ENCODE measurements at places on chromosomes 2 and 18. TPM values are rescaled to one million over a fixed set of nuclear protein-coding genes. Genes with fewer than 3 reads are reported as not detected.

DNA sequence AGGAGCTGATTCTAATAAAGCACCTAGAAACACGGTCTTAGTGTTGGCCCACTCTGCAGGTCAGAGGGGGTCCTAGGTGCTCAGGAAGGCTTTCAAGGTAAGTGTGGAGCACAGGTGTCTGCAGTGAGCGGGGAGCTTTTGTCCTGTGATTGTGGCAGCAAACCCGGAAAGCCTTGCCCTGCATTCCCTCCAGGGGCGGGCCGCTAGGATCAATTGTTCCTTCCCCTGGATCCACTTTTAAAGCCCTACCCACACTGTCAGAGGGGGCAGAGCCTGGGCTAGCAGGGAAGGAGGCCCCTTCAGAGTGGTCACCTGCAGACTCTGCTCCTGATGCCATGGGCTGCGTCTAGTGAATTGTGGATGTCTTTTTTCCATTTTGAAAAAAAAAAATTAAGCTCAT lies 176.0 kb downstream of the CTIF start:
- no peak for DNase-seq

- DNase-seq, result peak; percentile 56
These were observed 1.6 kb downstream of the SPRED2 start for GRCh38 chr2:65430603-65431420.

Gene SP9
- not detected for total RNA-seq

Gene STON1
- total RNA-seq, result 6.9 TPM

Gene ITGB6
- 0.99 TPM for total RNA-seq

- no peak for DNase-seq
These were observed 140.9 kb upstream of the MYCN start for GRCh38 chr2:15799432-15799827.

GRCh38 chr2:118065921-118066511 lies 22.3 kb upstream of the INSIG2 start:
- DNase-seq, result no peak

GRCh38 chr2:7060631-7061449 lies 143.6 kb downstream of the RNF144A start:
- DNase-seq, result no peak

- no peak for DNase-seq
These were observed 102.5 kb upstream of the ST8SIA3 start for GRCh38 chr18:57249883-57250282.

DNA sequence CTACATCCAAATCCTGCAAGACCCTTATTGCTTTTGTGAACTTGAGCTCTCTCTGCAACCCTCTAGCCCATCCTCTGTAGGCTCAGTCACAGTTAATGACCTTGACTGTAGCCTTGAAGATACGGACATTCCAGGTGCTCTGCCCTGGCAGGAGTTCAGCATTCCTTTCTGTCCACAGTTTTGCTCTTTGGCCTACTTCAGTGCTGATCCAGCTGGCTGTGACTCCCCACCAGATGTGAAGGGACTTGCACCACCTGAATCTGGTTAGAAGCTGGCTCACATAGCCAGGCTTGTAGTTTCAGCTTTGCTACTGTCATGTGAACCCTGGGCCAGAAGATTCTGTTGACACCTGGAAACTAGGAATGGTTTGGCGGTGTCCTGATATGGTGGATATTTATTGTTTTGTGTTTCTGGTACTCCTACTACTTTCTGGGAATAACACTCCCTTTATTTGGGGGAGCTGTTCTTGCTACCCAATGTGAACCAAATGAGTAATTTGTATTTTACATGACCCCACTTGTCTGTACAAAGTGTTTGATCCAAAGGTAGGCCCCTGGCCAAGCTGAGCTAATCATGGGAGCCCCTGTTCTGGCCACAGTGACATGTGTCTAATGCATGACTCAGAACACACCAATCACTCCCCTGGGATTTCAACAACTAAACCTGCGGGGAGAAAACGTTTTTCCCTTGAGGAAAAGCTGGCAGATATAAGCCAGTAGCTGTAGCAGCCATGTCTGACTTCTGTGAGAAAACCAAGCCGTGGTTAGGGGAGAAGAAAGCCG lies 73.4 kb downstream of the CDCA7 start:
- peak; percentile 60 for DNase-seq

DNA sequence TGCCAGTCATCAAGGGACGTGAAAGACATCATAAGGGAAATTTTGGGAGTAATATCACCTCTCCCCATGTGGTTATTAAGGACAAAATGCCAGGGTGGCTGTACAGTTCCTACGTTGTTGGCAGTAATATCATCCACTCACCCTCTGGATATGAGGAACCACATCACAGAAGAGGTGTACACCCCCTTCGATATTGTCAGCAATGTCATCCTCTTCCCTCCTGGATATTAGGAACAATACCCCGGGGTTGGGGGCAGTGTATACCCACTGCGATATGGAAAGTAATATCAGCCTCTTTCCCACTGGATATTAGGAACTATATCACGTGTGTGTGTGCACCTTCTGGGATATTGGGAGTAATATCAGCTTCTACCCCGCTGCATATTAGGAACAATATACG lies 1933.3 kb downstream of the SUCLG1 start:
- no peak for DNase-seq

- DNase-seq, result no peak
These were observed 62.0 kb upstream of the FZD5 start for GRCh38 chr2:207831584-207832248.

- DNase-seq, result no peak
These were observed 58.4 kb upstream of the GLI2 start for GRCh38 chr2:120677221-120677620.

- DNase-seq, result no peak
These were observed 226.7 kb downstream of the ERBB4 start for GRCh38 chr2:212311807-212312404.

Gene ALPP
- total RNA-seq, result not detected

DNA sequence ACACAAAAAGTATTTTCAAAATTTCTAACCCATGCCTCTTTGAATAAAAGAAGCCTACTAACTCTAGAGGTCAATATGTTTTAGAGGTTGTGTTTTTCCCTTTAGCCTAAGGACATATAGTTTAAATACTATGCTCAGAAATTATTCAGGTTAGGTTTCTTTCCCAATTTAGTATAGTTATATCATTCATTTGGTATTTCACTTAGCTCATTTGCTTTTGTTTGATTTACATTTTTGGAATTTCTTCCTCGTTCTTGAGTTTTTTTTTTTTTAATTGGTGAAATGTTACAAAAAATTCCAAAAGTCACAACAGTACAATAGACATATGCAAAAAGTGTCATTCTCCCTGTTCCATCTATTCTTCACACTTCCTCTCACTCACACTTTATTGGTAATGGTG lies 371.3 kb upstream of the TNP1 start:
- DNase-seq, result no peak

Gene MROH2A
- not detected for total RNA-seq

- DNase-seq, result no peak
These were observed 328.2 kb downstream of the LRRTM4 start for GRCh38 chr2:77193858-77194448.

GRCh38 chr2:68744366-68744912 lies 9.8 kb downstream of the ARHGAP25 start:
- no peak for DNase-seq

- DNase-seq, result no peak
These were observed 2.8 kb upstream of the OTOS start for GRCh38 chr2:240143276-240143675.

DNA sequence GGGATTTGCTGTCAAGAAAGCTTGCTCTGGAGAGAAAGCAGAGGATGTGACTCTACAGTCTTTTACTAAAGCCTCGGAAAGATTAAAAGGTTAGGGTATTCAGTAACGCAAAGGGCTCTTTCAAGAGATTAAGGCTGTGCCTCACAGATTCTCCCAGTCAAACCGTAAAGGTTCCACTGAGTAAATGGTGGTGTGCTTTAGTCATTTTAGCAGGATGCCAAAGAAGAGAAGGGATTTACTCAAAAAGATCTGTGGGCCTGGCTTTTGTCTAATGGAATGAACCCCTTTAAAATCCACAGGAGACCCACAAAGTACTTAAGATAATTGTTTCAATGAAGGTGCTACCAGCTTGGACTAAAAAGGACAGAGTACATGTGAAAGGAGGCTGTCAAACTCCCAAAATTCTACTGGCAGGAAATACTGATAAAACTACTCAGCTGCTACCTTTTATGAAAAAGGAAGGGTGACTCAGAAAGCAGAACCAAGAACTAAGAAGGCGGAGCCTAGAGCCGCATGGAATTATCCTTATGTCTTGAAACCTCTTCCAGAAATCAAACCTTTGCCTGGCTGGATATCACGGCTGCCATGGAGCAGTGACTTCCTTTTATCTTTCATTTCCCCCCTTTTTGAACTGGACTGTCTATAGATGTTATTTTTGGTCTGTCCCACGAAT lies 670.2 kb upstream of the ZEB2 start:
- DNase-seq, result no peak

GRCh38 chr2:222000326-222000725 lies 298.5 kb downstream of the PAX3 start:
- DNase-seq, result no peak

DNA sequence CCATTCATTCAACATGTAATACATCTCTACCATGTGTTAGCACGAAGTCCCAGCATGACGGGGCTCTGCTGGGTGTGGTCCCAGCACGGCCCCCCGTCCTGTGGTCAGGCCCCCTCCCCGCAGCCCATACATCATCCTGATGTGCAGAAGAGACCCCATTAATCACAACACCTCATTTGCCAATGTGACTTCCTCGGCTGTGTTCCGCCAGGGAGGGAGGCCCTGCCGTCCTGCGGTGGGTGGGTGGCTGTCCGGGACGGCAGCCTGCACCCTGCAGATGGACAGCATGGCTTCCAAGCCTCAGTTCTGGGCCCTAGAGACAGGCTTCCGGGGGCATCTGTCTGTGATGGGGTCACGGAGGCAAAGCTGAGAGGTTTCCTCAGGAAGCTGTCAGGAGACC lies 254.0 kb downstream of the CYP26B1 start:
- no peak for DNase-seq
